ENCODE measurements at places on chromosomes 2 and 18.
A peak's percentile ranks its signal among the peaks of the same experiment; 100 is the strongest.

DNA sequence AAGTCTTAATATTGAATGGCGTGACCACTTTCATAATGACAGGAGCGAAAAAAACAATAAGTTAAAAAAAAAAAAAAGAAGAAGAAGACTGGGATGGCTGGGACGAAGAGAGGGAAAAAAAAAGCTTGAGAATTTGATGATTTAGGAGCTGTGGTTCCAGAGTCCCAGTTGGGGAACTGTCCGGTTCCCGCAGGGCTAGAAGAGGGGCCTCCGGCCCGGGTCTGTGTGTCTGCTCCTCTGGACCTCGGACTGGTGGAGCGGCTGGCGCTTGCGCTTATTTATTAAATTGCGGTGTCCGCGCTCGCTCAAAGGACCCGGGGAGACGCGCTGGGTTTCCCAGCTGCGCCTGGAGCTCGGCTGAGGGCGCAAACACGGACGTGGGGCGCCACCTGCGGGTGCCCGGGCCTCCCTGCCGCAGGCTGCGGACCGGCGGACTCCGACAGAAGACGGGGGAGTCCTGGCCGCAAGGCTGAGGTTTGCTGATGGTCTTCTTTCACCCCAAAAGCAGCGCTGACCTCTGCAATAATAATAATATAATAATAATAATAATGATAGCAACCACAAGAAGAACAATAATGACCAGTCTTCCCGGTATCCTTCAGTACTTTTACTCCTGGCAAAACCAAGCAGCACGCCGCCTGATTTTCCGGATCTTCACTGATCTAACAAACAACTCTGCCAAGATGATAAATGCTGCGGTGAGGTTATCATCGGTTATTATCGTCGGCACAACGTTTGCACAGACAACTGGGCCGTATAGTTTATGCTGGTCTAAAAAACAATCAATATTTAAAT, at the start of gene CBLN2:
Gene CBLN2 (minus strand): TSS at position 251 of the 795 bp plus-strand sequence. CDS start 2,182 bp downstream, outside the sequence.
- no peak for DNase-seq

GRCh38 chr2:16441431-16441830, 224.2 kb downstream of the CYRIA start:
- no peak for DNase-seq

GRCh38 chr2:182522405-182522896, 95.6 kb upstream of the PDE1A start:
- no peak for DNase-seq

DNA sequence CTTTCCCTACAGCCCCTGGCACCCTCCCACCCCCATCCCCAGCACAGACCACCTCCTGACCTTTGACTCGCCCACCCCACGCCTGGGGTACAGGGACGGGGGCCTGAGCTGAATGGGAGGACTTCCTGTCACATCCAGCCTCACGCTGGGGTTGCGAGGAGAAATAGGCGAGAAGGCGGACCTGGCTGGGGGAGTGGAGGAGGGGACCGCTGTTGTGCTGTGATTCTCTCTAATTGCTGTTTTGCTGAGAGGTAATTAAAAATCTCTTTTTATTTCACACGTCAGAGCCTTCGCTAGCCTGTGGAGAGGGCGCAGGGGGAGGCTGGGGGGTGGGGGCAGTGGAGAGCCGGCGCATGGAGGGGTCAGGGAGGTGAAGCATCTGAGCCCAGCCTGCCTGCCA, 9.7 kb upstream of the ECEL1 start:
- DNase-seq: no peak

- no peak for DNase-seq
These were observed 4.0 kb downstream of the TSGA10 start for GRCh38 chr2:99150706-99151105.

DNA sequence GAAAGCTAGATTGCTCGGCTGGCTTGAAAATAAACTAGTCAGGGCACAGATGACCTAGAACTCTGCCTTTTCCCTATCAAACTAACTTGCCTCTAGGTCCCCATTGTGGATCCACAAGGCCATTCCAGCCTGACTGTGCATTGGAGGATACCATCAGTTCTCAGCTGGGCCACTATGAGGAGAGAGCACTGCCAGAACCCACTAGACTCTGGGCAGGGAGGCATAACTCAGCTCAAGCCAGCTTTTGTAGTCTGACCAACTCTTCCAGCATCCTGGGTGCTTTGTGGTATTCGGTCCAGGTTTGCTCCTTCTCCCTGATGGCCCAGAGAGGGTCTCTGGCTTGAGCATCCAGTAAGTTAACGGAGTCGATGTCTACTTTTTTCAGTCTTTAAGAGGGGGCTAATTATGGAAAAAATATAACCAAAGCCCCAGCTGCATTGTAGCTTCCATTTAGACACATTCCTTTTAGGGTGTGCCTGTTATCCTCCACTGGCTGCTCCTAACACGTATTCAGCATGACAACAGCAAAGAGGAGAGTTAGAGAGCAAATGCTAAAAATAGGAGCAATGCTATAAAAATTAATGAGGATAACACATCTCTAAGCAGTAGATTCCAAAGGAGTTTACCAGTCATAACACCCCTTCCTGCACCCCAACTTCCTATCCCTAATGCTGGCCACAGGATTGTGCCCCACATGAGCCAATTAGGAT, 15.2 kb downstream of the GKN2 start:
- no peak for DNase-seq

GRCh38 chr18:50311650-50312049, 24.2 kb upstream of the CXXC1 start:
- DNase-seq: no peak

GRCh38 chr18:56377231-56377630, 261.2 kb downstream of the TXNL1 start:
- no peak for DNase-seq

- DNase-seq: no peak
These were observed 217.0 kb downstream of the CMPK2 start for GRCh38 chr2:6648596-6649247.

GRCh38 chr18:12076424-12077140, 17.1 kb upstream of the ANKRD62 start:
- DNase-seq: no peak

GRCh38 chr2:144027593-144027992, 492.3 kb downstream of the ZEB2 start:
- no peak for DNase-seq

GRCh38 chr18:57915865-57916582, 112.9 kb upstream of the ATP8B1 start:
- no peak for DNase-seq

GRCh38 chr2:230723363-230723762, 10.7 kb downstream of the CAB39 start:
- DNase-seq: no peak

- no peak for DNase-seq
These were observed 529 bp upstream of the AMER3 start for GRCh38 chr2:130754811-130755210.

DNA sequence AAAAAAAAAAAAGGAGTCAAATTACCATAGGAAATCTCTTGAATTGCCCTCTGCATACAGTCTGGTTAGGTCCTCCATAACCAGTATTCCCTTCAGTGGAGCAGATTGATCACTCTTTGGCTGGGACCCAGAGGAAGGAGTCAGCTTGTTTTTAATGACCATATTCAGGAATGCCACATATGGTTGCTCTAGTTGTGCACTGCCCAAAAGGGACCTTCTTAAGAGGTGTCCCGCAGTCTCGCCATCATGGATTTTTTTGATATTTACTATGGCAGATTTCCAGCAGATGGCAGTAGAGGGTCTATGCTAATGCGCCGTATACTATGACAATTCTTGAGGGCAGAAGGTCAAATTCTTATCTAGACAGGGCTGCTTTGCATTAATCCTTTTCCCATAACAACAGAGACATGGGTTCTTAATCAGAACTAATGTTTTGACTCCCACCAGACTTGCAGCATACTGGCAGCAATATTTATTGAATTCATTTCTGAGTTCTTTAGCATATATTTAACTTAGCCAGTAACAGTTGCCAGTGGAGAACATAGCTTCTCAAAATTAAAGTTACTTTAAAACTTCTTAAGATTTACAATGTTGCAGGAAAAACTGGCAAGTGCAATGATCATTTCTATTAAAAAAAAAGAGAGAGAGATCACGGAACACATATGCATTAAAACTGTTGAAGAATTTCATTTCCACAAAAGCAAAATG, 31.8 kb upstream of the INPP4A start:
- DNase-seq: peak; percentile 26

GRCh38 chr18:23964282-23965238, 50.0 kb upstream of the TTC39C start:
- peak; percentile 55 for DNase-seq

DNA sequence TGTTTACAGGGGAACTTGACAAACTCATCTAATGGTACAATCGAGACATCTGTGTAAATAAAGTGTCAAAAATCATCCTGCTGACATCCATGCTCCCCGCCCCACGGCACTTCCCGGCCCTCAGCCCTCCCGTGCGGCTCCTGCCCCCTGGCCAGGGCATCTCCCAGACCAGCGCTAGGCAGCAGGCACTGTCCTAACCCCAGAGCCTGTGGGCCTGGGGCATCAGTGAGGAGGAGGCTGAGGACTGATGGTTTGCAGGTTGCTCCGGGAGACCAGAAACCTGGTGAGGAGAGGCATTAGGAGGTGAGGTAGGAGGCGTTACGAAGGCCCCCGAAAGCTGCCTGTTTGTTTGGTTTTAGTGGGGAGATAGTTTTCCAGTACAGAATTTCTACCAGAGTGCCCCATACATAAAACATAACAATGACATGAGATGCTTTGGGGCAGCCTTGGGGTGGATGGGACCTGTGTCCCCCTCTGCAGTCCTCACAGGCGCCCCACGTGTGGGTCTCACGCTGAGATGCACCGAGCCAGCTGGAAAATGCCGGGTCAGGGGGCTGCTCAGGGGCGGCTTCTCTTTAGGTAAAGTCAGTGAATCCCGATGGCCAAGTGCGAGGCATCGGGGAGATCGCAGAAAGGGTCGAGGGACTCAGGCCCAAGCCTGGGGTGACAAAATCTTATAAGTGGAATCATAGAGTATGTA, 114.2 kb downstream of the RTP5 start:
- DNase-seq: peak; percentile 3

DNA sequence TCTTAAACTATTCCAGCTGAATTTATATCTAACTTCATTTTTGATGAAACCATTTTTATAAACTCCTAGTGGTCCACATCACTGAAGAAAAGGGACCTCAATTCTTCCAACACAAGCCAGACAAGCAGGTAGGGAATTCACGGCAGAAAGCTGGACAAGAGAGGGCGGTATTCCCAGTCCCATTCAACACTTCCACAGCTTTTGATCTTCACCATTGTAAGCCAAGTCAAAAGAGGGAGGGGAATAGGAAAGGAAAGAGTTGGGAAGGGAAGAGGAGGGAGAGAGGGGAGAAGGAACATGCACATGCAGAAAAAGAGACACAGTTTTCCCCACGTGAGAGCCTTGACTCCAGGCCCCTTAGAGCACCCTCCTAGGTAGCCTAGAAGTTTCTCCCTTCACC, 77.4 kb downstream of the CCBE1 start:
- no peak for DNase-seq

- no peak for DNase-seq
These were observed 64.9 kb upstream of the ZSWIM2 start for GRCh38 chr2:186913870-186914269.

DNA sequence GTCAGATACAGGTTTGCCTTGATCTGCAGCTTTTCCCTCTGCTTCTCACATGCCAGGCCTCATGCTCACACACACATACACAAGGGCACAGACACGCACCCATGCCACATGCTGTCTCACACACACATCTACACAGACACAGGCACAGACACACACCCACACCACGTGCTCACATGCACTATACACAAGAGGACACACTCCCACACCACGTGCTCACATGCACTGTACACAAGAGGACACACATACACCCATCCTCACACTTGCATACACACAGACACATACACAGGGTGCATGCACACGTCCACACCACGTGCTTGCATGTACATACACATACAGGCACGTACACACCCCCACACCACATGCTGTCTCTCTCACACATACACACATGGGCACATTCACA, 253.8 kb downstream of the ATAD2B start:
- DNase-seq: no peak

DNA sequence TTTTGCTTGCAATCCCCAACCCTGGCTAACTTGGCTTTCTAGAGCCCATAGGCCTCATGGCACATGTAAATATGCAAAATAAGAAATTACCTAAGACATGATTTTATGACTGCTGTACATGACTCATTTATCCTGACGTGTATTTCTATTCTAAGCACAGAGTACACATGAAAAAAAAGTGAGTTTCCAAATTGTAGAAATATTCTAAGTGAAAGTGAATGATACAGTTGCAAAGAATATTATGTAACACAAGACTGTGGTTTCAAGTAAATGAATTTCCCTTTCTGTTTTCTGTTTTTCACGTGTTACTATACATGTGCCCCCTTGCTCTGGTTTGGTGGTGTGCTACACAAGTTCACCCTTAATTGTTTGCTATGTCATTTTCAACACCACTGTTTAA, 162.4 kb downstream of the LRP1B start:
- DNase-seq: no peak

GRCh38 chr18:67359873-67360838, 156.4 kb downstream of the DSEL start:
- peak; percentile 29 for DNase-seq

DNA sequence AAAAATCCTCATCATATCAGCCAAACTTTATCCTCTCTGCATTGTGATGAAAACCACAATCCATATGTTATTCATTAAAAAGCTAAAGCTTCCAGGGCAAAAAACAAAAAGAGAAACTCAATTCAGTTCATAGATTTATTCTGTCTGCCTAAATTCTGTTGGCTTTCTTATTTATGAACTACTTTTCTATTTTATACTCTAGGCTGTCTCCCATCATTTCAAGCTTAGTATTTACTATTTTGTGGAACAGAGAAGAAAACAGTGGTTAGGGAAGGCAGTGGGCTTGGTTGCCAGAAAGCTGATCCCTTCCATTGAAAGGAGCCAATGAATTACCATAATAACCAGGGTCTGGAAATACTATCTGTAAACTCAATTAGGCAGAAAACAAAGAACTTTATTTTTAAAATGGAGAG, 71.8 kb downstream of the RAPH1 start:
- DNase-seq: no peak

DNA sequence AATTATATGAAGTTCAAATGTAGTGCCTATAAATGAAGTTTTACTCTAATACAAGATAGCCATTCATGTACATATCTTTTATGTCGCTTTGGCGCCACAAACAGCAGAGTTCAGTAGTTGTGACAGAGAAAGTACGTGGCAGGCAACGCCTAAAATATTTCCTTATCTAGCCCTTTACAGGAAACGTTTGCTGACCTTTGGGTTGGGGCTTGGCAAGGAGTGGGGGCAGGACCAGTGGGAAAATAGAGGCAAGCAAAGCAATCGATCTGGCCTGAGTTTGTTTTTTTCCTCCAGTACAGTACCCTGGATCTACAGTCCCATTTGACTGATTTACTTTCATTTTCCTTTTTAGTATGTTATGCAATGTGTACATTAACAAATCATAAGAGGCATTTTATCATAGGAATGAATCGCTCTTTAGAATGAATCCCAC, 13.1 kb downstream of the CCDC68 start:
- no peak for DNase-seq

DNA sequence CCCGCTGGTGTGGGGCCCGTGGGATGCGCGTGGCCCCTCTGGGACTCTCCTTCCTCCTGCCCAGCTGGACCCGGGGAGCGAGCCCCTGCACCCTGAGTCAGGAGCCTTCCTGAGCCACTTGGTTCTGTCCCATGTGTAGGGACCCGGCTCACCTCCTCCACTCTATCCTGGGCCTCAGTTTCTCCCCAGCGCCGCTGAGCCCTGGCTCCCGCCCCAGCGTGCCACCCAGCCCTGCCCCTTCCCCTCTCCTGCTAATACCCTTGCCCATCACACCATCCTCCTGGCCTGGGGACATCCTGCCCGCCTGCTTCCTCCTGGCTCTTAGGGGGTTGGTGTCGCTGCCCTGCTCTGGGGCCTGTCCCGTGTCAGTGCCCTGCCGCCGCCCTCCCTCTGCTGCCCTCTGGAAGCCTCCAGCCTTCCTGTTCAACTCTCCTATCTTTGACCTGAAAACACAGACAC, 24.8 kb downstream of the GPC1 start:
- DNase-seq: peak; percentile 7

GRCh38 chr2:85792783-85793441, 39.1 kb downstream of the ATOH8 start:
- no peak for DNase-seq
